ENCODE measurements at places on chromosomes 12 and 14.

DNA sequence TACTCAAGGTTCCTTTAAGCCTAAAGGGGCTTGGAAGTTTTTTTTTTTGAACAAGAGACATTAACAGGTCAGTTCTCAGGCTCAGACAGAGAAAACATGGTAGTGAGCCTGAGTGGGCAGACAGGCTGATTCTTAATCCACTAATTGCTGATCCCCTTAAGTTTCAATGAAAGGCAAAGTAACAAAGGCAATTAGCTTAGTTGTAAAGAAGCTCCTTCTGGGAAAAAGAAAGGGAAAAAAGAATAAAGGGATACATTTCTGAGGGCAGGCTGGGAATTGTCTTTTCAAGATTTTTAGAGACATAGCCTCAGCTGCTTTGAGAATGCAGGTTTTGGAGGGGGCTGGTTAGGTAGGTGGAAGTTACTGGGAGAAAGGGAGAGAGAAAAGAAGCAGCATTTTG is 133.8 kb downstream of the CFAP54 start:
- no peak for DNase-seq

DNA sequence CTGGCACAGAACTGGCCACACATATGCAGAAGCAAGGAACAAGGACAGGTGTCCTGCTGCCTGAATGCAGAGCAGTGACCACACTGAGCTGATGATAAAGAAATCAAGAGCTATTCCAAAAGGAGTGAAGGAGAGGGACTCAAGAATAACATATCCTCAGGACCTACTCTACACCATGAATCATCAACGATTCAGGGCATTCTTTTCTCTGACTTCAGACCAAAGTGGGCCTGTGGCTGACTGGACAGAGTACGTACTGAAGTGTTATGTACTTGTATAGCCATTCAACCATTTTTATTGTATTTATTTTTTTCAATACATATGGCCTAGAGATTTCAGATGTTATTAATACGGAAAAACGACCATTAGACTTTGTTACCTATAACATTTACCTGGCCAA is 177.5 kb upstream of the TMTC1 start:
- no peak for DNase-seq

- DNase-seq = no peak
Observed at GRCh38 chr12:101459642-101460346, 15.3 kb upstream of the SPIC start.

GRCh38 chr12:64299628-64300027 is 77.5 kb upstream of the KICS2 start:
- no peak for DNase-seq
